ENCODE measurements at places on chromosomes 11 and 22. TPM values are rescaled to one million over a fixed set of nuclear protein-coding genes. Genes with fewer than 3 reads are reported as not detected.

DNA sequence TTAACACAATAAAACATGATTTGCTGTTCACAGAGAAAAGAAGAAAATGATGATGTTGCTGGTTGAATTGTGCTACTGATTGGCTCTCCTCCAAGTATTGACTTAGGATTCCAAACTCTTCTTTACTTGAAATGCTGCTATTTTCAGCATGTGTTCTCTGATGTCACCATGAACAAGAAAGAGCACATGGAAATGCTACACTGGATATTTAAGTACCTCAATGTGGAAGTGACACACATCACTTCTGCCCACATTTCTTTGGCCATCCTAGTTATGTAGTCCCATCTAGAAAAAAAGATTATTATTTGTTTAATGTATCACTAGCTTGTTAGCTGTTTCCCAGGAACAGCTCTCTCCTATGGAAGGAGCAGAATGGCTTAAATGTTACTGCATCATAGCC is 27.2 kb downstream of the OR52B2 start:
- DNase-seq = no peak

The USH1C gene
- 9.5 TPM for total RNA-seq

DNA sequence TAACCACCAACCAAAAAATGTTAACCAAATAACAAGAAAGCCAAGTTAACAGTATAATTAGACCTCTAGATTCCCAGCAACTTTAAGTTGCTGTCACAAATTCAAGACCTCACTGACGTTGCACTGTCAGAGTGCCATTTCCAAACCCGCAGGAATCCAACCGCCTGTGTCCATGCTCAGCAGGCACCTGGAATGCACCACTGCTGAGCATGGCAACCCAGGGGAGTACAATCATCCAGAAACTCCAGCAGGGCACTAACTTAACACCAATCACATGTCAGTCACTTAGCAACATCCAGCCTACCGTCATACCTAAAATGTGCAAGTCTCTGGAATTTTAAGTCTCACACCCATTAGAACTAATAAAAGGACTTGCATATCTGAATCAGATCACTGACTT is 48.8 kb downstream of the SMCO4 start:
- no peak for DNase-seq

GRCh38 chr11:32919338-32919737 is 26.7 kb downstream of the QSER1 start:
- DNase-seq = no peak

GRCh38 chr11:119936426-119936825 is 201.5 kb downstream of the TRIM29 start:
- no peak for DNase-seq

GRCh38 chr11:127049486-127049885 is 48.9 kb upstream of the KIRREL3 start:
- no peak for DNase-seq

Measured in pancreas (tissue), 10 donors.